Small intestine (tissue), 16 donors: ENCODE measurements at places on chromosomes 1 and 21. TPM values are rescaled to one million over a fixed set of nuclear protein-coding genes. Genes with fewer than 3 reads are reported as not detected.
A peak's percentile ranks its signal among the peaks of the same experiment; 100 is the strongest.

DNA sequence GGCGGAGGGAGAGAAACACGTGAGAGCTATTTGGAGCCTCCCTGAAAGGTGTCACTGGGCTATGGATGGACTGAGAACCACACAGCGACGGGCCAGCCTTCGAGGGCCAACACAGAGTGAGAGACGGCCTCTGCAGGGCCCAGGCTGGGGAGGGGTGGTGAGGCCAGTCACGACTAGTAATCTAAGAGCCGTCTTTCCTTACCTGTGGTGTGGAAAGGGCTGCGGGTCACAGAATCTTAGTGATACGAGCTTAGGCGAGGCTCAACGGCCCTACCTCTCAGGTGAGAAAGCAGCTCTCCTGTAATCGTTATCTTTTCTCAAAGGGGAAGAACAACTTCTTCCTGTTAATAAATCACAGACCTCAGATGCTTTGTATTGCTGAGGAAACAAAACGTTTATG lies 33.4 kb upstream of the COX20 start:
- peak; percentile 39 for DNase-seq

Gene PROK1
- 0.06 TPM for polyA plus RNA-seq

DNA sequence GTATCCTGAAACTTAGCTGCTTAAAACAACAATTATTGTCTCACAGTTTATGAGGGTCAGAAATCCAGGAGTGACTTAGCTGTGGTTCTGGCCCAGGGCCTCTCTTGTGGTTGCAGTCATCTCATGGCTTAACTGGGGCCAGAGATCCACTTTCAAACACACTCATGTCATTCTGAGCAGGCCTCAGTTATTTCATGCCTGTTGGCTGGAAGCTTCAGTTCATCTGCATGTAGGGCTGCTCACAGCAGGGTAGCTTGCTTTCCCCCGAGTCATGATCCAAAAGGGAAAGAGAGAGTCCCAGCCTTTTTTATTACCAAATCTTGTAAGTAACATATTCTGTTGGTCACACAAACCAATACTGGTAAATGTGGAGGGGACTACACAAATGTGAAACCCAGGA lies 96.6 kb upstream of the B3GALT2 start:
- DNase-seq, result no peak

DNA sequence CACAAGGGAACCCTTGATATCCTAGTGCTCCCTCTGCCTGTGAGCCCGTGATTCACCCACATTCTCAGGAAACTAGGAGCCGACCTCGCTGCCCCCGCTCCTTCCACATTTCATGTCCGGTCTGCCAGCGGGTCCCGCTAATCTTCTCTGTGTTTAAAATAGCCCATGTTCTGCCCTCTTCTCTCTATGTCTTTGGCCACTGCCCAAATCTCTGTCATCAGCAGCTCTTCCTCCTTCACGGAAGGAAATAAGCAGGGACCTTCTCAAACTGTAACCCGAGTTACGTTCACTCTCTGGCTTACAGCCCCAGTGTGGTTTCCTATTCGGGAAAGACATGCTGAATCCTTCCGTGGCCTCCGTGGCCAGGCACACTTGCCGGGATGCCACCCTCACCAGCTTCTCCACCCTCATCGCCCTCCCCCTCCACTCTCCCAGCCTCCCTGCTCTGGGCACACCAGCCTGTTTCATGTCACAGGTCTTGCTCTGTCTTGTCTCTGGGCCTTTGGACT lies 21.1 kb upstream of the UBXN10 start:
- DNase-seq, result no peak

DNA sequence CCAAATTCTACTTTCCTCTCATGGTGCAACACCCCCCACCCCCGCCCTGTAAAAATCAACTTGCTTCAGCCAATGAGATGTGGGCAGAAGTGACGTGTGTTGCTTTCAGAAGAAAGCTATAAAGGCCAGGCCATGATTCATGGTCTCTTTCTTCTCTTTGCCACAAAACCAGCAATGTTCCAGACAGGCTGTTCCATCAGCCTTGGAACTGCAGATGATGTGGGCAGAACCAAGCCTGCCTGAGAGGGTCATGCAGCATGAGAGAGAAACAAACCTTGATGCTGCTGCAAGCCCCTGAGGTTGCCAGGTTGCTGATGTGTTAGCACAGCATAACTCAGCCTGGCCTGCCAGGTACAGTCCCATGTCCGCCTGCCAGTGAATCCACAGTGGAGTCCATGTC lies 41.8 kb downstream of the MIS18A start:
- DNase-seq, result no peak

DNA sequence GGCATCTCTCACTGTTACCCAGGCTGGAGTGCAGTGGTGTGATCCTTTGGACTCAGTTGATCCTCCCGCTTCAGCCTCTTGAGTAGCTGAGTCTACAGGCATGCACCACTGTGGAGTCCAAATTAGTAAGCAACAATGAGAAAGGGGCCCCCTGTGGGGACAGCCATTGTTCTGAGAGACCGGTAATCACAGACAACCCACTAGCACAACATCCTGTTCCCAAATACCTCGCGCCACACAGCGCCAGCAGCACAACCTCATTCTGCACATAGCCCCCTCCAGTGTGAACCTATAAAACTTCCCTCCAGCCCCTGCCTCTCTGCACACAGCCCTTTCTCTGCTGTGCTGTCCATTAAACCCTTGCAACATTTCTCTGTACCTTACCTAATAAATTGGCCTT lies 226.4 kb downstream of the DYRK1A start:
- no peak for DNase-seq

GRCh38 chr1:232553050-232553754 lies 76.7 kb downstream of the SIPA1L2 start:
- DNase-seq, result no peak

Gene SELE
- 3.1 TPM for polyA plus RNA-seq

DNA sequence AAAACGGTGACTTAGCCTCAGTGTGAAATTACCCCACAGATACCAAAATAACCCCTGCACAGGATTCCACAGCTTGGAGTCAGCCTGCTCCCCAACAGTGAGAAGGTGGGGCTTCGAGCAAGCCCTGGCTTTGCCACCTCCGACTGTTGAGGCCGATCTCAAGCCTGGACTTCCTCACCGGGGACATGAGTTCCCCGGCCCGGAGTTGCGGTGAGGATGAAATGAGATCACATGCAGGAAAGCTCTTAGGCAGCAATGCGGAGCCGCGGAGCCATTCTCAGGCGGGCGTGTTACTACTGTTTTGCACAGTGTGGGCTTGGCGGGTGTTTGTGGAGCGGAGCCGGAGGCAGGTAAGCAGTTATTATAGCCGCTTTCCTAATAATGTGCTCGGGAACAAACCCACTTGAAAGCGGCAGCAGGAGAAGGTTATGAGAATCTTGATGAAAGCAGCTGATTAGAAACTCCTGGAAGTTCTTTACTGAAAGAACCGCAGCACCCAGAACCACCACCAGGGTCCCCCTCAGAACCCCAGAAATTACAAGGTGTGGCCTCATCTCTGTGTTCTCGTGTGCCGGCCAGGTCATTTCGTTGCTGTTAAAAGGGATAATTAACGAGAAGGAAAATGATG lies 3.9 kb upstream of the CLSTN1 start:
- DNase-seq, result no peak

Gene ADAMTS4
- polyA plus RNA-seq, result under 0.01 TPM

GRCh38 chr1:182335771-182336566 lies 55.6 kb downstream of the GLUL start:
- no peak for DNase-seq

Gene NBPF19
- polyA plus RNA-seq, result 2.4 TPM

DNA sequence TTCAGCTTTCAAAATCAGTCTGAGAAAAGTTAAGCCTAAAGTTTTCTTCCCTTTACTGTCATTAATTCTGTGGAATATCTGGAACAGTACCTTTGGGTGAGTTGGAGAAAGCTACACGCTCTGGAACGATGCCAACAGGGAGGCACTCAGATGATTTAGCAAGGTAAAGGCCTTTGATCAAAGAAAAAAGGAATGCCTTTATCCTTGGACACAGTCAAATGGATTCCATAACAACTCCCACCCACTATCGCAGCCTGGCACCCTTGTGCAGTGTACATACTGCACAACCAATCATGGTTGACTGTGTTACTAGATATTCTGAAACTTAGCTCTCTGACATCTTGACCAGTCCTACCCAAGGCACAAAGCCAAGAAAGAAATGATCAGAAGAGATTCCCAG lies 218.7 kb downstream of the PATJ start:
- DNase-seq, result no peak

GRCh38 chr1:34320053-34320669 lies 143.5 kb downstream of the C1orf94 start:
- DNase-seq, result no peak

DNA sequence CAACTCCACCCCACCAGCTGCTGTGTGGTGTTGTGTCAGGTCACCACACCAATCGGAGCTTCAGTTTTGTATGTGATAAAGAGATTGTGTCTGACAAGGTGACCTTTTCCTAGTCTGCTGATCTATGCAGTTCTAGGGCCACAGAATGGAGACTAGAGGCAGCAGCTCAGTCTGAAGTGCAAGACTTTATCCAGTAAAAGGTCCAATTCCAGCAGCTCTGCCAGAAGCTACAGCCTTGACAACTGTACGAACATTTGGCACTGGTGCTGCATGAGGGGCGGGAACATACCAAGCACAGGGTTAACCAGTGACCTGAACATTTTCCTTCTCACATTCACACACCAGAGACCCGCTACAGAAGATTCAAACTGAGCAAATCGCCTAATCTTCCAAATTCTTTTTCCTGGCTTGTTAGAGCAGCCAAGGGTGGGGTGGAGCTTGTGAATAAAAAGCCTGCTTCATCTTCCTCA lies 9.3 kb downstream of the FMO1 start:
- no peak for DNase-seq

Gene CCDC185
- not detected for polyA plus RNA-seq

DNA sequence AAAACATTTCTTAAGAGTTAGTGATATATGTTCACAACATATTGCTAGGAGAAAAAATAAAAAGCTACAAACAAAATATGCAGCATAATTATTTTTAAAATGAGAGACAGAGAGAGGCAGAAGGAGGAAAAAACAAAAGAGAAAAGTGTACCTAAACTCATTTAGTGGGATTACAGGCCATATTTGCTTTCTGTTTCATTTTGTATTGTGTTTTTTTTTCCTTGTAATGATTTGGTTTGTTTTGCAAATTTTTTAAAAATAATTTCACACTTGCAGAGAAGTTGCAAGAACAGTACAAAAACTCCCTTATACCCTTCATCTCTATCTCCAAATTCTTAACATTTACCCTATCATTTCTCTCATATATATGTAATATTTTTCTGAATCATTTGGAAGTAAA lies 65.0 kb downstream of the LBR start:
- no peak for DNase-seq

GRCh38 chr1:237012361-237012760 lies 8.1 kb upstream of the MT1HL1 start:
- DNase-seq, result no peak

Gene KRTAP21-2
- not detected for polyA plus RNA-seq

DNA sequence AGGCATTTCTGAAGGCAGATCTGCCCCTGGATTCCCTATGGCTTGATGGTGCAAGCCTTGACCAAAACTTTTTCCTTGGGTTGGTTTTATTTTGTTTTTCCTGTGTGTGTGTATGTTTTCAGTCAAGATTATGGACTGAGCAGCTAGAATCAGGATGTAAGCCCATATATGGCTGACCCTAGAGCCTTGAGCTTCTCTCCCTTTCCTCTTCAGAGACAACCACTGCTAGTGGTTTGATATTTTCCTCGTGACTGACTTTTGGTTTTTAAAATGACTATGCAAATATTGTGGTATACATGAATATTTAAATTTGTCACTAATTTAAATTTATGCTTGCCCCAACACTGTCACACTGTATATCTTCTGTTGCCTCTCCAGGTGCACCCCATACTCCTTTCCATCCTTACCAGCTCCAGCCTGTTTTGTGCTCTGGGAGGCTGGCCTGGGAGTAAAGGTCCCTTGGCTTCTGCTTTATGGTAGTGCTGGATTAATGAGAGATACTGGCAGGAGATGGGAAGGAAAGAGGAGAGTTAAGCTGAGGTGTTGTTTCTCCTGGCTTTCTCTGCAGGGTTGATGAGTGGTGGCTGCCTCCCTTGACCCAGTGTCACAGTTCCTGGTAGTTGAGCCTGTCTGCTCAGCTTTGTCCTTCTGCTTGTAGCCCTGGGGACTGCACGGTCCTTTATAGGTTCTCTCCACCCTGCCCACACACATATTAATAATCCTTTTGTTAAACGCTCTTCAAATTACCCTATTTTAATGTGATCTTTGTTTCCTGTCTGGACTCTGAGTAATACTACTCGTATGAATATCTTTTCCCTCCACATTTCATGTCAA lies 44.4 kb downstream of the RWDD3 start:
- no peak for DNase-seq

Gene TMEM79
- 4.7 TPM for polyA plus RNA-seq

GRCh38 chr1:46412893-46413595 lies 18.9 kb downstream of the FAAH start:
- no peak for DNase-seq

DNA sequence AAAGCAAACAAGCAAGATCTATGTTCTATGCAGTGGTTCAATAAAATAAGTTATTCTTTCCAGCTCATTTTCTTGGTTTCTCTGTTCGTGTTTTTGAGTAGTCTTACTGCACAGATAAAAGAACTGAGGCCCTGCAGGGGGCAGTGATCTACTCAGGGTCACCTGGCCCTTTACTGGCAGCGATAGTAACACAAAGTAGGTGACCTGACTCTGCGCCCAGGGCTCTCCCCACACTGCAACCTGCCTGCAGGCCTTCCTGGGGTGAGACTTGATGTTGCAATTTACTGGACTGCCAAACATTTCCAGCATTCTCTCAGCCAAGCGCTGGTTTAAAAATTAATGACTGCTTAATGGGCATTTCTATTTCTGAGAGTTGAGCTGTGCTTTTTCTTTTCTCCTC lies 110.3 kb downstream of the HUNK start:
- no peak for DNase-seq

- DNase-seq, result peak; percentile 39
These were observed 1.1 kb downstream of the WARS2 start for GRCh38 chr1:119139403-119139802.

Gene GPR37L1
- polyA plus RNA-seq, result 0.37 TPM

GRCh38 chr1:30761381-30762151 lies 4.0 kb upstream of the LAPTM5 start:
- no peak for DNase-seq

- DNase-seq, result no peak
These were observed 6.4 kb downstream of the DSTYK start for GRCh38 chr1:205205055-205205454.

- DNase-seq, result no peak
These were observed 43.5 kb downstream of the ALPL start for GRCh38 chr1:21552715-21553114.

Gene GJA5
- polyA plus RNA-seq, result 3.0 TPM

- DNase-seq, result no peak
These were observed 1.2 kb downstream of the TMEM53 start for GRCh38 chr1:44672961-44673674.

DNA sequence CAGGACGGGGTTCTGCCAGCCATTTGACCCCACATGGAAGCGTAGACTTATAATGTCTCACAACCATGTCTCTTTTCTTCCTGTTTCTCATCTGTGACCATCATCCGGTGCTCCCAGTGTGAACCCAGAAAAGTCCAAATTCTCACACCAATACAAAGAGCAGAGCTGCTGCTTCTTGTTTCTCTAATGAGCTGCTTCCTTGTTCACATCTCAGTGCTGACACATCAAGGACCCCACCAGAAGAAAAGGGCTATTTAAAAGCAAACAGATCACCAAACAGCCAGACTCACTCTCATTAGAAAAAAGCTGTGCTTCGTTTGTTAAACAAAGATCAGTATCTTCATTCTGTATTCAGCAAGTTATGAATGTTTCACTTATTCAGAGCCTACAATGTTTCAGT lies 835 bp upstream of the LCE1D start:
- DNase-seq, result no peak

- DNase-seq, result no peak
These were observed 60.0 kb upstream of the GJA8 start for GRCh38 chr1:147842578-147842977.

- DNase-seq, result peak; percentile 96
These were observed 30.5 kb downstream of the SLC30A1 start for GRCh38 chr1:211548321-211549091.

Gene B3GALT2
- polyA plus RNA-seq, result 0.45 TPM
